ENCODE measurements at places on chromosomes 3 and 15. TPM values are rescaled to one million over a fixed set of nuclear protein-coding genes. Genes with fewer than 3 reads are reported as not detected.

GRCh38 chr15:52243286-52243685 is 52.1 kb upstream of the GNB5 start:
- H3K27me3 ChIP-seq = no peaks in the 10 kb centered on the region
- peaks cover 13% of the 10 kb centered on the region for H3K36me3 ChIP-seq
- no peak overlapping the region for H3K4me3 ChIP-seq
- no peaks in the 10 kb centered on the region for H3K4me1 ChIP-seq

SETD2 gene
- total RNA-seq = 26.4 TPM

GRCh38 chr3:126661532-126662364 is 6.8 kb upstream of the TXNRD3 start:
- peaks cover 60% of the 10 kb centered on the region for H3K27me3 ChIP-seq
- no peaks in the 10 kb centered on the region for H3K36me3 ChIP-seq
- H3K4me3 ChIP-seq = no peak overlapping the region
- no peak overlapping the region for H3K27ac ChIP-seq

DNA sequence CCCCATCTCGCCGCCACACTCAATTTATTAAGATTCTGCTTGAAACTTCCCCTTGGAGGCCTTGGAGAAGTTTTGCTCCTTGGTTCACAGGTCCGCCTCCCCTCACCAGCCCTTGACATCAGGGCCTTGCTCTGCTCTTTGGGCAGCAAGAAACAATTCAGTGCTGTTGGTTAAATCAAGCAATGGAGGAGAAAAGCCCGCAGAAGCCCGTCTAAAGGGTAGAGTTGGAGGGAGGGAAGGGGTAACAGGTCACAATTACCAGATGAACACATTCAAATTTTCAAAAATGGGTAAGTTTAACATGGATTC is 429 bp downstream of the PARP9 start:
- peaks cover 56% of the 10 kb centered on the region for H3K4me1 ChIP-seq
- DNase-seq = no peak
- H3K27ac ChIP-seq = peak overlapping the region; percentile 95
- peaks cover 36% of the 10 kb centered on the region for H3K36me3 ChIP-seq
- H3K4me3 ChIP-seq = peak overlapping the region; percentile 86

Measured in left ventricle myocardium inferior (tissue), 1 donor.